ENCODE measurements at places on chromosomes 2 and 18.

GRCh38 chr2:133090358-133090757, 420.4 kb upstream of the LYPD1 start:
- no peak for DNase-seq

- no peak for DNase-seq
Observed at GRCh38 chr2:23622966-23623675, 238.1 kb downstream of the KLHL29 start.

DNA sequence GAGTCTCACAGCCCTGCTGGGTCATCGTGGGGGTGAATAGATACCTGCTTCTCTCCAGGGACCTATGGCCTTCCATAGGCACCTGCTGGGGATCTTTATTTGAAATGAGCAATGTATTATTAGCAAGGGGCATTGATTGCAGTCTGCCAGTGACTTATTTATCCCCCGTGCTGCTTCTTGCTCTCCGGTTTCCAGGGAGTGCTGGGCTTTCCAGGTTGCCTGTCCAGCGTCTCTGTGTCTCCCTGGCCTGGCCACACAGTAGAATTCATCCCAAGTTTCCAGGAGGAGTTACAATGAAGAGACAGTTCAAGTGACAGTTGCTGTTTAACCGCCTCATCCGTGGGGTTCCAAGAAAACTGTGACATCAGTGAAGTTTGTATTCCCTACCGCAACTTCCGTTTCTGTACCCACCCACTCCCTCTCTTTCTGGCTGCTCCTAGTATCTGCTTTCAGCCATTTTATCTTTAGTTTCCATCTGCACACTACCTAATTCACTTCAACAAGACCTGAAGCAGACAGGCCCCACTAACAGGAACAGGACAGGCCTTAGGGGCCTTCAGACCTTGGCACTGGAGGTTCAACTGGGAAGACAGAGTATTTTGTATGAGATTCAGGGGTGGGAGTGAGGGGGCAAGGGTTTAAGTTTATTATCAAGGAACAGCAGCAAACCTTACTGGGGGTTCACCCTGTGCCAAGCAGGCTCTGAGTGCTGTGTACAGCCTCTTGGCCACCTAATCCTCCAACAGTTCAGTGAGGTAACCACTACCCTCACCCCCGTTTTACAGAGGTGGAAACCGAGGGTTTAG, 134.8 kb downstream of the PRKCE start:
- DNase-seq: no peak

- DNase-seq: no peak
Observed at GRCh38 chr18:9925369-9925768, 11.6 kb downstream of the VAPA start.

GRCh38 chr2:217048730-217049129, 188.9 kb upstream of the TNP1 start:
- no peak for DNase-seq
